ENCODE measurements at places on chromosomes 1 and 21.

DNA sequence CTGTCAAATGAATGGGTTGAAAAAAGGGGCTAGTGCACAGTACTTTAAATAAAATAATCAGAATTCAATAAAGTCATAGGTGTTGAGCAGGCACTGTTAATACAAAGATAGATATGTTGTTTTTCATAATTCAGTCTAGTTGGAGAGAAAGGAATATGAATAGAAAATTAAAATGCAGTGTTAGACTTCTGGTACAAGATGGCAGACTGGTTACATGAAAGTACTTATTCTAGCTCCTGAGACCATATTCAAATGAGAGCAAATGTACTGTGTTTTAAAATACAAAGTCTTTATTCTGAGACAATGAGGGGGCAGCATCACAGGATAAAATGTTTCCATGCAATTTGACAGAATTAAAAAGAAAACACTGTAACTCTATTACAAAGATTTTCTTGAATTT, 542.1 kb downstream of the COL11A1 start:
- no peak for DNase-seq

DNA sequence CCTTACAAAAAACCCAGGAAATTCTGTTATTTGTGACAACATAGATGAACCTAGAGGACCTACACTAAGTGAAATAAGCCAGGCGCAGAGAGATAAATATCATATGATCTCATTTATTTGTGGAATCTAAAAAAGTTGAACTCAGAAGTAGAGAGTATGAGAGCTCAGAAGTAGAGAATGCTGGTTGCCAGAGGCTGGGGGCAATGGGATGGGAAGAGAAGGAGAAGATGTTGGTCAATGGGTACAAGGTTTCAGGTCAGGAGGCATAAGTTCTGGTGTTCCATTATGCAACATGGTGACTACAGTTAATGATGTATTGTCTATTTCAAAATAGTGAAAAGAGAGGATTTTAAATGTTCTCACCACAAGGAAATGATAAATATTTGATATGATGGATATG, 259.1 kb upstream of the POU3F1 start:
- DNase-seq = no peak

GRCh38 chr1:73637264-73637663, 560.7 kb downstream of the LRRIQ3 start:
- no peak for DNase-seq

DNA sequence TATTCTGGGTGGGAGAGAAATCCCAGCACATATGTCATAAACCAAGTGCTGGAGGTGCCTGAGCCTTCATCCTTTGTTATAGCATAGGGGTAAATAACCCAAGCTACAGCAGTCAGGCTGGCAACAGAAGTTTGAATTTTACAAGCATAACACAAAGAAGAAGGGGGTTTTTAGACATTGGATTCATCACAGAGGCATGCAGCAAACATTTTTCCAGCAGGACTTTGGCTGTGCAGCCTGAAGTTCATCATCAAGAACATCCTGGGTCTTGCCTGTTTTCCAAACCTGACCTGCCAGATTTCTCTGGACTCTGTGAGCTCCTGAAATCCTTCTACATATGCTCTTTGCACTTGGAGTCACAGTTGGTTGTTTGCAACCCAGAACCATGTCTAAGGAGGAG, 16.2 kb downstream of the PTGER3 start:
- no peak for DNase-seq

DNA sequence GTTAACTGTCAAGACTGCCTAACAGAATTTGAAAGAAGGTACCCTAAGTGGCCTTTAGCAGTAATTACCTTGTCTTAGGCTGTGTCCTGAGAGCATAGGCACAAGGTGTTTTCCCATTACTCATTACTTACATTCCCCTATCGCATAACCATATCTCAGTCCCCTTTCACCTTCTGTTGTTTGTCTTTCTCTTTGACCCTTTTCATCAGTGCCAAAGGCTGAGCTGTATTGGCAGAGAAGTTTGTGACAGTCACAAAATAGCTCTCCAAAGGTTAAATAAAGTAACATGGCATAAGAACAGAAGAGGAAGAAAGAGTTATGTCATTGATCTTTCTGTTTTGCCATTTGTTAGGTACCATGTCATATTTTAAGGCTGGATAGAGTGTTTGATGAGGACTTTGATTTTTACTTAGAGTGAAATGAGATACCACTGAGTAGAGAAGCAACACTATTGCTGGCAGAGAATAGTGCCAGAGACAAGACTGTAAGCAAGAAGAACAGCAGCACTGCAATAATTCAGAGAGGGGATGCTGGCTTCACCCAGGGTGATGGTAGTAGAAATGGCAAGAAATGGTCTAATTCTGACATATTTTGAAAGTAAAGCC, 497.8 kb downstream of the TTLL7 start:
- DNase-seq = peak; percentile 25

- no peak for DNase-seq
These were observed at the start of gene SYCP1 for GRCh38 chr1:114854693-114855320. Gene SYCP1 (plus strand): TSS chr1:114854863. CDS start chr1:114855465, 602 bp downstream.

DNA sequence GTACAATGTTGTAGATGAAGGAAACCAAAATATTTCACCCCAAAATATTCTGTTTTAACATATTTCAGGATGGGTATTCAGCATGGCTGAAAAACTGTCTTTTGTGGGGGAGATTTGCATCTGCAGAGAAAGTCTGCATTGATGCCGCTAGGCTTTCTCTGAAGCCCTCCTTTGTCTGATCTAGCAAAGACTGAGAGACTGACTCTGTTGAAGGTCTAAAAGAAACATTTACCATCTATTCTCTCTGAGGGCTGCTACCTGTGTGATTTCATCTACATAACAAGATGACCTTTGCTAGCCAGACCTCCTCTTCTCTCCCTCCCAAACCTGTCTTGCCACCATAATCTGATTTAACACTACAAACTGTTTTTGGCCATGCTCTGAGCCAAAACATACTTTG, 12.4 kb upstream of the MT1HL1 start:
- no peak for DNase-seq

DNA sequence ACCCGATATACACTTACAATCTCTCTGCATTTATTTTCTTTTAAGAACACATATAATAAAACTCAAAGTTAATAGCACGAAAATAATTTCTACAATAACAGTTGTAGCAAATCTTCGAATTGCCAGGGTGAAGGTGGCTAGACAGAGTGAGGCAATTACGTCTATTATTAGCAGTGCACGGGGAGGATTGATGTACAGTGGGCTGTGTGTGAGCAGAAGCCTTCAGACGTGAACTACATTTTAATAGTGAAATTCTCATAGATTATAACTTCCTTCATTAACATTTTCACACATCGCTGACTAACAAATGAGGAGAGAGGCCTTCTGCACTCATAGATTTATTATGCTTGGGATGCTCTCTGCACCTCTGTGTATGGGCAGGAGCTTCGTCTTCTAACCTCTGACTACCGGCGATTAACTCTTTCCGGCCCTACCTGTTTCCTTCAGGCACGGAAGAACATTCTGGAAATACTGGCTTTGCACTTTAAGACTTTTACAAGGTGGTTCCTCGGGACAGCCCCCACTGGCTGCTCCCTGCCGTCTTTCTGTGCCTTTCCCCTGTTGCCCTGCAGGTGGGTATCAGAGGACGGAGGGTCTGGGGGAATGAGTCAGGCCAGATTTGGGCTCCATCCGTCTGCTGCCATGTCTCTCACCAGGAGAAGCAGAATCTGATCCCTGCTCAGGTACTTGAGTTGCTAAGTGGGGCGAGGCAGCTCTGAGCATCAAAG, 200.5 kb downstream of the CAMTA1 start:
- no peak for DNase-seq

GRCh38 chr21:39073717-39074116, 109.5 kb downstream of the PSMG1 start:
- DNase-seq = no peak

- DNase-seq = no peak
These were observed 62.6 kb upstream of the FAM20B start for GRCh38 chr1:178962853-178963711.

DNA sequence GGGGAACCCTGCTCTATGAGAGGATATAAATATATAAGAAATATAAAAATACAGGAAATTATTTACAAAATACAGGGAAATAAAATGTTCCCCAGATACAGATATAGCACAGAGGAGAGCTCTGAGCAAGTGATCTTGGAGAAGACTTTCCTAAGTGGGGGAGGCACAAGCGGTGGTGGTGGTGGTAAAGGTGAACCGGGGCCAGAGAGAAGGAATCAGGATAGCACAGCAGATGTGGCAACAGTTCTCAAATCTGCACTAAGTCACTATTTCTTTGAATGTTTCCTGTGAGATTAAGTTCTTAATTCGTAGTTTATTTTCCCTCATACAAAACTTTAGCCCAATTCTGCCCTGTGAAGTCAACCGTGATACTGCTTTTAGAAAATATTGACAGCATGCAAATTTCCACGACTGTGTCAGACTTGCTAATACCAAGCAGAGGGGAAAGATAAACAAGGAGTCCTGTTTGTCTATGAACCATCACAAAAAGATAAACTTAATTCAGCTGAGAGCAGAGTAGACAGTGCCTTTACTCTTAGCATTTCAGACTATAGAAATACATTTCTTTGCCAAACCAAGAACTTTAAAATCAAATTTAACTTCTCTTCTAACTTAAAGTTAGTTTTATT, 237.5 kb upstream of the POGK start:
- DNase-seq = no peak

GRCh38 chr1:150976879-150977694, 2.5 kb upstream of the CERS2 start:
- DNase-seq = no peak

GRCh38 chr1:40898431-40898901, 36.3 kb upstream of the CITED4 start:
- DNase-seq = peak; percentile 34

DNA sequence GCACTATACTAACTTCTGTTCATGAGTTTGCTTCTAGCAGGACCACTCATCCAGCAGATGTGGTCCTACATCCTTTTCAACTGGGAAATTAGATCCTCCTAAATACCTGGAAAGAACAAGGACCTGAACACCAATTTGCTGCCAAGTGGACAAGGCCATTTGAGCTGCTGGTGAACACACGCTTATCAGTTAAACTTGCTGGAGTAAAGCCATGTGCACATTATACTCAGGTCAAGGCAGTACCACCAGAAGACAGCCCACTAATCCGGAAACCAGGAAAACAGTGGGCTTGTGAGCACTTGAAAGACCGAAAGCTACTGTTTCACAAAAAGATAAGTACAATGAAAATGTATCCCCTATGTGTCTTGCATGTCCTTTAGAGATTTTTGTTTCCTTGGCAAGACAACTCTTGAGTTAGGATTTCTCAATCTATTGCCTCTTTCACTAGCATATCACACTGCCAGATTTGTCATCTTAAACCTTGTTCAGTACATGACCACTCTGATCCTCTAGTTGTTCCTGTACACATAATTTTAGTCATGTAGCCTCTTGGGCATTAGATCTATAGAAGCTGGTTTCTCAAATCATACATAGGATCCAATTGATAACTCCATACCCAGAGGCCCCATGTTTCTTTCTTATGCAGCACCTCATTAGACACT, 4.5 kb upstream of the REN start:
- DNase-seq = no peak

DNA sequence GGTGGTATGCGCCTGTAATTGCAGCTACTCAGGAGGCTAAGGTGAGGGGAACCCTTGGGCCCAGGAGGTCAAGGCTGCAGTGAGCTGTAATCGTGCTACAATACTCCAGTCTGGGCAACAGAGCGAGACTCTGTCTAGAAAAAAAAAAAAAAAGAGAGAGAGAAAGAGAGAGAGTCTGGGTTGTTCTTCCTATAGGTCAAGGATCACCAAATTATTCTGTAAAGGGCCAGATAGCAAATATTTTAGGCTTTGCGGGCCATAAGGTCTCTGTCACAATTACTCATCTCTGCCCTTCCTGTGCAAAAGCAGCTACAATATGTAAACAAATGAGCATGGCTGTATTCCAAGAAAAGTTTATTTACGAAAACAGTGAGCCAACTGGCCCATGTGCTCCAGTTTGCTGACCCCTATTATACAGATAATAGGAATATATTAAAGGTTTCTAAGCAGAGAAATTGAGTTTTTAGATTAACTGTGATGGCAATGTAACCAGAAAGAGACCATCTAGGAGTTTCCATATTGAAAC, 2.1 kb downstream of the SASS6 start:
- DNase-seq = no peak

GRCh38 chr1:164180824-164181223, 378.2 kb upstream of the PBX1 start:
- DNase-seq = no peak

DNA sequence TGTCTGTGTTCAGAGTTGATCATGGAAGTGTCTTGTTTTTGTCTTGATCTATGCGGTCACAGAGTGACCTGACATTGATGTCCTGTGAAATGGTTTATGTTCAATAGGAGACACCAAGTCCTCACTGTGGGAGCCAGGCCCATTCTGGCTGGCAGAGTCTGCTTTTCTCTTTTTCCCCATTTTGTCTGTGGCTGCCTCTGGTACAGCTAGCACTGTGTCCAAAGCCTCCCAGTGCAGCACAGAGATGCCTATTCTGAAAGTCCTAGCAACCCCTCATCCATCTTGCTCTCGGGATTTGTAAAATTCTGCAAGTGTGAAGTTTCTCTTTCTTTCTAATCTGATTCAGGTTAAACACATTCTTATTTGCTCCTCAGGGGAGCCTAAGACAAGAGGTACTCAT, 14.3 kb downstream of the TNN start:
- DNase-seq = no peak

DNA sequence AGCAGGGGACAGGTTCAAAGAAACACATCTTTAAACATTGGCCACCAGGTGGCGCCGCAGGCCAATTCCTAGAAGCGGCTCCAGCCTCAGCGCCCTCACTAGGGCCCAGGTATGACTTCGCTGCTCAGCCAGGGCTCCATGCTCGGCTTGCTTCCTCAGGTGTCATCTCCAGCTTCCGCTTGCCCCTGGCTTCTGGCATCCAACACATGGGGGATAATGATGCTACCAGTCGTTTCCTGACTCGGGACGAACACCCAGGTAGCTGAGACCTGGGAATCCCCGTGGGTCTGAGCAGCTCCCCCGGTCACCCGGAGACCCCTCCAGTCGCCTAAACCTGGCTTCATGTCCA, 8.5 kb upstream of the MEX3A start:
- DNase-seq = peak; percentile 82

DNA sequence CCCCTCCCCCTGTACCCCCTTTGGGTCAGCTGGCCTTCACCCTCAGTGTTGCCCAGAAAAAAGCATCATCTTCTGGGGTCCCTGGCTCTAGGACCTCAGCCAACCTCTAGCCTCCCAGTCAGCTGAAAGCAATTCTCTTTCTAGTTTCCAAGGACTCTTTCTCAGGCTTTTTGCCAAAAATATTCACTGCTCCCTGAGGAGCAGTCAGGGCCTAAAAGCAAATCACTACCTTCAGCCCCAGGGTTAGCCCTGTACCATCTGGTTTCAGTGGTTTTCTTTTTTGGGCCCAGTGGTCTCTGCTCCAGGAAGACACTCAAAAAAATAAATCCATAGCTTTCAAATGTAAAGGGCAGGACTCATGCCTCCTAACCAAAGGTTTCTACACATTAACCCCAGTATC, 3.1 kb upstream of the LMOD1 start:
- DNase-seq = no peak

DNA sequence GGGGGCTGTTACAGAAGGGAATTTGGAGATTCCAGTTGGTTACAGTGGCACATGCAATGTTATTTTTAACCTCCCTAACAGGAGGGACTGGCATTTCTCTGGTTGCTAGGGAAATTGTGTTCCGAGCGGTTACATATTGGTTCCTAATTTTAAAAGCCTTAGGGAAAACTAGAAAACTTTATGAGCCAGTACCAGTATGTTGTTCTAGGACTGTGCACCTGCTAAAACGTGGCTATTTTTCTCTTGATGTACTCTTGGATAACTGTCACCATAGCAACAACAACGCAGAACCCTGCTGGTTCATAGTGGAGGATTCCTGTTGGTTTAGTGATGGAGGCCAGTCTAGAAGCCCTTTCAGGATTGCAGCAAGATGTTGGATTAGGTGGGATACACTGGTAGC, 68.9 kb upstream of the PGBD5 start:
- DNase-seq = no peak
